Astrocyte (in vitro differentiated cells and primary cell): ENCODE measurements at places on chromosomes 5 and 9. TPM values are rescaled to one million over a fixed set of nuclear protein-coding genes. Genes with fewer than 3 reads are reported as not detected.

- no peak for DNase-seq
Measured at GRCh38 chr5:107313921-107314320, 356.8 kb downstream of the EFNA5 start.

DNA sequence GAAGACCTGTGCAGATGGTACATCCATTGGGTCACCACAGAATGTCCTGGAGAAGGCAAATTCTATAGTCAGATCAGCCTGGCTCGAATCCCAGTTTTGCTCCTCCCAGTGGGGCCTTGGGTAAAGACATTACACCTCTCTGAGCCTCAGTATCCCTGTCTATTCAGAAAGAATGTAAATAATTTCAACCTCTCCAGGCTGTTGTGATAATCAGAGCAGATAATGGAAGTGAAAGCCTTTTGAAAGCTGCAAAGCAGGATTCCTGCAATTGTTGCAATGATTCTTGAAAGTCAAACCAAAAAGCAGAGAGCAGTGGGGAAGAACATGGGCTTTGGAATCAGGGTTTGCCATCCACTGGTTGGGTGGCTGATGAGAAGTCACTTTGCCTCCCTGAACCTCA is 63.2 kb downstream of the LHX2 start:
- DNase-seq = no peak

DNA sequence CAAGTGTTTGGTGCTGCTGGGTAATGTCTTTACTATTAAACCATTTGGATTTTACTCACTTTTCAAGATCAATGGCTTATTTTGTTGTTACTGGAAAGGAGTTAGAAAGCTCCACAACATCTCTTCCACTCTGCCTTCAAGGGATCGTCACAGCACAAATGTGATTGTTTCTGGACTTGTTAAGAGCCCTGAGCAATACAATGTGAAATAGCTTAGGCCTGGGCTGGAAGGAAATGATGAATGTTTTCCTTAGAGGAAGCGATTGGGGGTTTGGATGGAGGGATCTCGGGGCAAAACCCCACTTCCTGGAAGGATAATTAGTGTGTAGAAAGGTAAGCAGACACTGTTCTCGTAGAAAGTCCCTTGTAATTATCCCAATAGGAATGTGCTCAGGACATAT is 59.3 kb upstream of the MYO10 start:
- peak; percentile 18 for DNase-seq

- no peak for DNase-seq
Measured at GRCh38 chr5:38008198-38008597, 168.4 kb upstream of the GDNF start.

Gene HK3
- 0.14 TPM in 1 of 2 replicates, not detected in the other for total RNA-seq

DNA sequence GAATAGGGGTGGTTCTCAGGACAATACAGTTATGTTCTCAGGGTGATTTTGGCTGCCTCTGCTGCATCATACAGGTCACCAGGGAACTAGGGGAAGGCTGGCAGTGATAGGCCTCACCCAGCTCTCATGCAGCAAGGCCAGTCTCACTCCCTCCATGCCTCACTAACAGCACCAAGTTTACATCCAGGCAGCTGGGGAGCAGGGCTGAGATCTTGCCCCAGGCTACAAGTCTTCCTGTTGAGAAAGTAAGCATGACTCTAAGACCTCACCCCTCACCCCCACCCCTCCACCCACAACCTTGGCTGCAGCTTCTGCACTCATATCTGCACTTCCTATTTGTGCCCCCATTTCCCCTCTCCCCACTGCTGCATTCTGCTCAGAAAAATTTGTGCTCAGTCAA is 481.2 kb downstream of the ACTL7B start:
- no peak for DNase-seq
